Glomerular endothelial cell (primary cell): ENCODE measurements at places on chromosomes 2 and 18.

GRCh38 chr2:62277688-62278087 lies 81.8 kb downstream of the B3GNT2 start:
- DNase-seq, result no peak

GRCh38 chr2:71934595-71935261 lies 212.9 kb downstream of the CYP26B1 start:
- no peak for DNase-seq

- DNase-seq, result no peak
These were observed 140.9 kb downstream of the SATB2 start for GRCh38 chr2:199316851-199317250.

DNA sequence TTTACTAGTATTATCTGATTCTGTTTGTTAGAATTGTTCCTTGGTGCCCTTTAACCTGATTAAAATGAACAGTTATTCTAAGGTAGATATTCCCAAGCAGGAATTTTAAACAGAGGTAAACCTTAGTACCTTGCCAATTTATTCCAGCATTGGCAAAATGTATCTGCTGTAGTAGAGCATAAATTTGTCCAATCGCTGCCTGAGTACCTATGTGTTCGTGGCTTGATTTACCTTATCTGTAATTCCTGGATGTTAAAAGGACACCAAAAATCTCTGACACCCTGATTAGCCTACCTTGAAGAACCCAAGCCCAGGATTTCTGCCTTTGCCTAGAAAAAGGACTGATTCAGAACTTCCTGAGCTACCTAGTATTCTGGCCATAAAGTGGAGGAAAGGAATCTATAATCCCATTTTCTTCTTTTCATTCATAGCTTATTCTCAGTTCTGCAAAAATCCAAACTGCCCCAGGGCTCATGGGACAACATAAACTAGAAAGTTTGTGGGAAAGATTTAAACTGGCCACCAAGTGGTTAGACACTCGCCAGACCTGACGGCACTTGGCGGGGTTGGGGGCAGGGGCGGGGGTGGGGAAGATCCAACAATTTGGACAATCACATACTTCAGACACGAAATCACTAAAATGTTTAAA lies 16.2 kb upstream of the ZCCHC2 start:
- DNase-seq, result no peak

DNA sequence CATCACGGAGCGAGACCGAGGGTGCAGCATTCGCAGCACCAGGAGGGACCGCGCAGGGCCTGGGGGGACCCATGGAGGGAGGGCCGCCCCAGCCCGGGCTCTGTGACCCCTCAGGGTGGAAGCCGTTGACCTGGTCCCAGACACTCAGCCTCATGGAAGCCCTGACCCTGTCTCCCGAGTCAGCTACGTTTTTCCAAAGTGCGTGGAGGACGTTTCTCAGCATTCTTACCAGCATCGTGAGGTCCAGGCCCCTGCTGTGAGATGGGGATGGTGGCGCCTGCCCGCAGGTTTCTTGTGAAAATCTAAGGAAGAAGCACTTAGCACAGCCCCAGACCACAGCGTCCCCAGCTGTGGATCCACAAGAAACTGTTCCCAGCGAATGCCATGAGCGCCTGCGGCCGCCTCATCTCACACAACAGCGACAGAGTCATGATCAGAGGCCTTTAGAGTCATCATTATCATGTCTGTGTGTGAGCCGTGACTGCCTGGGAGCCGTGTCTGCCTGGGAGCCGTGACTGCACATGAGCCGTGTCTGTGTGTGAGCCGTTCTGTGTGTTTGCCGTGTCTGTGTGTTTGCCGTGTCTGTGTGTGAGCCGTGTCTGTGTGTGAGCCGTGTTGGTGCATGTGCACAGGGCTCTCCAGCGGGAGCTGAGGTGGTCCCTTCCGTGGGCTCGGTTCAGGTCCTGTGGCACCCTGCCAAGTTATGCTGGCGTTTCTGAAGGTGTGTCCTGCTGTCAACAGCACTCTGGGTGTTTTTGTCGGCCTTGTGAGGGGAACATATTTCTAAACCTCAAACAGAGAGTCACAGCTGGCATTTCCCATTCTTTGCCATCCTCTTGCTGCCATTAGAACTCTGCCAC lies 49.2 kb upstream of the KCNG2 start:
- no peak for DNase-seq
